Fibroblast of skin of right biceps (primary cell): ENCODE measurements at places on chromosomes 2 and 18.

DNA sequence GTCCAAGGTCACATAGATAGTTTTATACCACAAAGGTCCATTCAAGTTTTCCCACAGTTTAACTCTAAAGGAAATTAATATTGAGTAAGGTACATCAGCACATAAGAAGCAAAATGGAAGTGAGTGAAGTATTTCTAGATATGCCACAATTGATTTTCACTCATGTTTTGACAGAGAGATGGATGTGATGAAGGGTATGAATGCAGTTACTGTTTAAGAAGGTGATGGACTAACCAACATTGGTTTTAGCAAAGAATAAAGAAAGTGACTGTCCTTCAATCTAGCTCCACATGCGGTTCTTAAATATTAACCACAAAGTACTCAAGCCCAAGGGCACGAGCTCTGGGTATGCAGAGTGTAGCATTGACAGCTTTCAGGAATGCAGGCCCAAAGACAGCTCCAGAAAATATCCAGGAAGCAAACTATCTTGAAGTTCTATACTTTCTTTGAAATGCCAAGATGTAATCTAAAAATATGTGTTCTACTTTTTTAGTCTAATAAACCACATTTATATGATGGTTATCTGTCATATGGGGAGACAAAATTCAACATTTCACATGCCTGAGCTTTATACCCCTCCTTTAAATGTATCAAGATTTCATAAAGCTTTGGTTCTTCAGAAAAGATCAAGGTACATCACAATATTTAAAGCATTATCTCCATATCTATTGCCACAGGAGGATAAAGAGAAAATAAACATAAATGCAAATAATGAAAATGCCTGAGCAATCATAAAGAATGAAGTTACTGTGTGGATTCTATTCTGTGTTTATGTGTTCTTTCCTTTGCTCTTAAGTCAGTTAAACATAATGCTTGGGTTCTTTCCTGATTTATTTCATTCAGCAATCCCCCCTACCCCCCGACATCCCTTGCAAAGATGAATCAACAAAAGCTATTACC, 6.7 kb upstream of the SCN1A start:
- no peak for DNase-seq

GRCh38 chr18:56127322-56128099, 510.9 kb downstream of the TXNL1 start:
- no peak for DNase-seq

DNA sequence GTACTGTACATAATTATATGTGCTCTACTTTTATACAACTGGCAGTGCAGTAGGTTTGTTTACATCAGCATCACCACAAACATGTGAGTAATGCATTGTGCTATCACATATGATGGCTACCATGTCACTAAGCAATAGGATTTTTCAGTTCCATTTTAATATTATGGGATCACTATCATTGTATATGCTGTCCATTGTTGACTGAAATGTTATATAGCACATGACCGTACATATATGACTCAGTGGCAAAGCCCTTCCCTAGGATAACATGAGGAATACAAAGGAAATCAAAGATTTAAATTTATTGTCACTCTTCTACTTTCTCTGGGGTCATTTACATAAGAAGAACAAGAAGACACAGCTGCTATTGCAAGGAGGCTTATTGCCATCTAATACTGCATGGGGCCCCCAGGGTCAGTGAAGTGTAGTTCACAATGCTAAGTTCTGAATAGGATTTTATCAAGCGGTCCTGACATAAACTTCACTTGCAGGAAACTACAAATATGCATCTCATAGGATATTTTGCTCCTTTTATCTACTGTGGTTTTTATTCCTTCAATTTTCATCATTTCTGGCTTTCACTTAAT, 21.8 kb downstream of the PDE1A start:
- no peak for DNase-seq

DNA sequence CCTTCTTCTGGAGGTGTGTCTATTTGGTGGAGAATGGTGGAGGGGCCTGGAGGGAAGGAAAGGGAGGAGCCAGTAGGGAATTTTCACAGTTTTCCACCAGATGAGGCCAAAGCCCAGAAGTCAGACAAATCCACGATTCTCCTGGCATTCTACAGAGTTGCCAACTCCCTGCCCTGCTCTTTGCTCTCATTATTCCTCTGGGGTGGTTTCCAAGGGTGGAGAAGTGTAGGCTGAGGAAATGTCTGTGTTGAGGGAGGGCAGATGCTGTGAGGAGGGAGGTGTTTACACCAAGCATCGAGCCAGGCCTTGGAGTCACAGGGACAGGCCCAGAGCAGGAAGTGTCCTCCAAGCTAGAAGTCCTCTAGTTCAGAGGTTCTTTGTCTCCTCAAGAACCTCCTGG, 124.1 kb upstream of the LGALSL start:
- peak; percentile 19 for DNase-seq

DNA sequence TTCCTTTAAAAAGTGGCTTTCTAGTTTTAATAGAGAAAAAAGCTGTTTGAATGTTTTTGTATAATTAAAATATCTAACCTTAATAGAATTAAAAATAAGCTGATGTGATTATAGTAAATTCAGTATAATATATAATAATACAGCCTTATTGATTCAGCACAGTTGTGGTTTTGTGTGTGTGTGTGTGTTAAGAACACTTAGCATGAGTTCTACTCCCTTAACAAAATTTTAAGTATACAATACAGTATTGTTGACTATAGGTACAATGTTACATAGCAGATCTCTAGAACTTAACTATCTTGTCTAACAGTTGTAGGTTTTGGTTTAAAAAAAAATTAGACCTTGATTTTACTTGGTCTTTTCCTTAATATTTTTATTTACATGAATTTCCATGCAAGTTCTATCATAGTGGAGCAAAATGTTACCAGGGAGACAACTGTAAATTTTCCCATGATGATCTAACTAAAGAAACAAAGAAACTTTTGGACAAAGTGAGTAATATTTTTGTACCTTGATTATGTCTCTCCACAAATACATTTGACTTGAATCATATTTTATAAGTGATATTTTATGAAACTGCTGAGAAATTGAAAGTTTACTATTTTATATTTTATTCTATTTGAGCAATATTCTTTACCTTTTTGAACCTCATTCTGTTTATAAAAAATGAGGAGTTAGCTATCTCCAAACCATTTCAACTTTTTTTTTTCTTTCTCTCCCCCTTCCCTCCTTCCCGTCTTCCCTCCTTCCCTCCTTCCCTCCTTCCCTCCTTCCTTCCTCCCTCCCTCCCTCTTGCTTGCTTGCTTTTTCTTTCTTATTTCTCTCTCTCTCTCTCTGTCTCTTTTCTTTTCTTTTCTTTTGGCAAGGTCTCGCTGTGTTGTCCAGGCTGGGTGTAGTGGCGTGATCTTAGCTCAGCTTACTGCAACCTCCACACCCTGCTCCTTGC, 46.3 kb downstream of the ZC3H6 start:
- DNase-seq = peak; percentile 58

GRCh38 chr2:100013892-100014677, 128.3 kb downstream of the AFF3 start:
- peak; percentile 98 for DNase-seq

- DNase-seq = no peak
These were observed 298.9 kb upstream of the TCF4 start for GRCh38 chr18:55886886-55887285.

GRCh38 chr2:236366397-236366796, 102.2 kb upstream of the ASB18 start:
- no peak for DNase-seq

DNA sequence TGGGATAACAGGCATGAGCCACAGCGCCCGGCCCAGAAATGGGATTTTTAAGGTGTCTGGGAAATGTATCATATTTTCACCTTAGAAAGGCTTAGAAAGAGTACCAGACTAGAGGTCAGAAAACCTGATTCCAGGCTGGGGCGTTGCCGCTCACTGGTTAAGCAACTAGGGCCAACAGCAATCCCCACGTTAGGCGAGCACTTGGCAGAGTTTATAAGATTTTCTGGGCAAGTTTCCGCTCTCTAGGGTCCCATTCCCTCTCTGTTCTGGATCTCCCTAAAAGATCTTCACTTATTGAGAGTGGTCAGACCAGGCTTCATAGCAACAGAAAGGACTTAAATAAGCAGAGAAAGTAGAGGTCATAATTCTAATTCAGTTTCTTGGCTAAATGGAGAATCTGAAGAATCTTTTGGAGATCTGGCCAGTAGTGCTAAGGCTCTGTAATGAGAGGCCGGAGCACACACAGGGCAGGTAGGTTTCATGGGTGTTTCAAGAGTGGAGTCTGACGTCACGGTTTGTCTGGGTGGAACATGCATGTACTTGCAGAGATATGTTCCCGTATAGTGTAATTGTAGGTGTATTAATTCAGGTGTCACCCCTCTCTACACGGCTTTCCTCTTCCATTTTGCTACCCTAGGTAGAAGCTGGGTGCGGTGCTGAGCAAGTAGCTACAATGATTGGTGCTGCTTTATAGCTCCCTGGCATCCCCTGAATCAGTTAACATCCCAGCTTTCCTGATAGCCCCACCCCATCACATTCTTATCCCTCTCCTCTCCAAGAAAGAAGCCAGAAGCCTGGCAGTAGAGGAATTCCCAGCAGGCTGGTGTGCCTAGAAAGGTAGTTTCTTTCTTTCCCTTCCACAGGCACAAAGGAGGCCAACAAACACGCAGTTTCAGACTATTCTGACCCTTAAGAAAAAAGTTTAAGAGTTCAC, 4.4 kb upstream of the SMAD7 start:
- peak; percentile 43 for DNase-seq
